Ovary (tissue), 10 donors: ENCODE measurements at places on chromosomes 11 and 22. TPM values are rescaled to one million over a fixed set of nuclear protein-coding genes. Genes with fewer than 3 reads are reported as not detected.

DNA sequence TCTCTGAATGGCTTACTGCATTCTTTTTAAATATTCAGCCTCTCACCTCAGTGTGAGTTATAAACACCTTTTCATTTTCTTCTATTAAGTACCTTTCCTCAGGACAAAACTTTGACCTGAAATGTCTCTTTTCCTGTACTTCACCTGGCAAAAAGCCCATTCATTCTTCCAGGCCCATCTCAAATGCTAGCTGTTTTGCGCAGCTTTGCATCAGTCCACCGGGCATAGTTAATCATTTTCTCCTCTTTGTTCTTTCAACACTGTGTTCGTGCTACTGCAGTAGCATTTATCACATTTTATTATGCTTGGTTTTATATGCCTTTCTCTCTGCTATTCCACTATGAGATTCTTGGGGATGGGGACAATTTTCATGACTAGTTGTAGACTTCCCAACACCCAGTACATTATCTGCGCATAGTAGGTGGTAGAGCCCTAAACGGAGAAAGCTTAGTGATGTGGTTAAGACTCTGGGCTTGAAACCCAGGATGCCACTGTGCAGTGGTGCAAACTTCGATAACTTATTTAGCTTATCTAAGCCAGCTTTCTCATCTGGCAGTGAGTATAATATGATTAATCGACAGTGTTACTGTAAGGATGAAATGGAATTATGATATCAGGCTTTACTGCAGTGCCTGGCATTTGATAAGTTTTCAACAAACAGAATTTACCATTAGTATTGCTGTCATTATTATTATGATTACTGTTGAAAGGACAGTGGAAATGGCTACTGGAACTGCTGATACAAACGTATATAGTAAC lies 695.7 kb downstream of the NELL1 start:
- DNase-seq = no peak

- DNase-seq = no peak
Observed at GRCh38 chr11:3613998-3614741, 27.6 kb downstream of the ART5 start.

DNA sequence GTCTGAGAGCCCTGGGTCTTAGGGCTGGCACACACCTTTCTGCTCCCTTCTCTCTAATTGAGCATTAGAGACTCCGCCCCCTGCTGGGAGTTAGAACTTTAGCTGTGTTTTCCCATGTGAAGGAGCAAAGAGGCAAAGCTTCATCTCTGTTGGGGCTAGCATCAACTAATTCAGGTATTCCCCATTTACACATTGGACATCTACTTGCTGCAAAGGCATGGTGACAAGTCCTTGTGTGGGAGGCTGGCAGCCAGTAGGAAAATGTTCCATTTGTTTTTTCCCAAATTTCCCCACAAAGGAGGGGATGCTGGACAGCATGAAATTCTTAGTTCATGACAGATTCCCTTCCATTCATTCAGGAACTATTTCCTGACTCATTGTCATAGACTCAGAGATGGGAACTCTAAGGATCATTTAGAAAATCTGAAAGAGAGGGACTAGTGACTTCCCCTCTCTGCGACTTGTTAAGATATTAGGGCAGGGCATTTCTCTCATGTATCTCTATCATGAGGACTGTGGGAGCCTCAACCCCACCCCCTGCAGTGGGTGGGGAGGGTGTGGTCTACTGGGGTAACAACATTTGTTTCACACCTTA lies 3.6 kb downstream of the CD44 start:
- no peak for DNase-seq

DNA sequence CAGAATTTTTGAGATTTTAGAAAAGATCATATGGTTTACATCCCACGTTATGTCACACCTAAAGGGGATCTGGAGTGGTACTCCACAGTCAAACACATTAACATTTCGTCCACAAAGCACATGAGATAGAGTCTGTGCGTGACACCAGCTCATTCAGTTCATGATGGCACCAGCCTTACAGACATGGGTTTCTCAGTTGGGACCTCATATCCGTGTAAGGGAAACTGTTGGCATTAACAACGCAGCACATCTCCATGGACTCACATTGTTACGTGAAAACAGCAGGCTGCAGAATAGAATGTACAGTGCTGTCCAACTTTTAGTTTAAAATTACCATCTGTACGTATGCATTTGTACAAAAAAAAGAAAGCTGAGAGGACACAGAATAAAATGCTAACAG lies 14.0 kb downstream of the RIC8A start:
- DNase-seq = no peak

- DNase-seq = no peak
Observed at GRCh38 chr11:47272706-47273105, 2.8 kb downstream of the MADD start.

- no peak for DNase-seq
Observed at GRCh38 chr11:19102521-19102900, 14.5 kb upstream of the ZDHHC13 start.

- no peak for DNase-seq
Observed at GRCh38 chr11:119759324-119759723, 30.3 kb upstream of the NECTIN1 start.

GRCh38 chr11:85652786-85653447 lies 5.2 kb downstream of the TMEM126A start:
- no peak for DNase-seq

DNA sequence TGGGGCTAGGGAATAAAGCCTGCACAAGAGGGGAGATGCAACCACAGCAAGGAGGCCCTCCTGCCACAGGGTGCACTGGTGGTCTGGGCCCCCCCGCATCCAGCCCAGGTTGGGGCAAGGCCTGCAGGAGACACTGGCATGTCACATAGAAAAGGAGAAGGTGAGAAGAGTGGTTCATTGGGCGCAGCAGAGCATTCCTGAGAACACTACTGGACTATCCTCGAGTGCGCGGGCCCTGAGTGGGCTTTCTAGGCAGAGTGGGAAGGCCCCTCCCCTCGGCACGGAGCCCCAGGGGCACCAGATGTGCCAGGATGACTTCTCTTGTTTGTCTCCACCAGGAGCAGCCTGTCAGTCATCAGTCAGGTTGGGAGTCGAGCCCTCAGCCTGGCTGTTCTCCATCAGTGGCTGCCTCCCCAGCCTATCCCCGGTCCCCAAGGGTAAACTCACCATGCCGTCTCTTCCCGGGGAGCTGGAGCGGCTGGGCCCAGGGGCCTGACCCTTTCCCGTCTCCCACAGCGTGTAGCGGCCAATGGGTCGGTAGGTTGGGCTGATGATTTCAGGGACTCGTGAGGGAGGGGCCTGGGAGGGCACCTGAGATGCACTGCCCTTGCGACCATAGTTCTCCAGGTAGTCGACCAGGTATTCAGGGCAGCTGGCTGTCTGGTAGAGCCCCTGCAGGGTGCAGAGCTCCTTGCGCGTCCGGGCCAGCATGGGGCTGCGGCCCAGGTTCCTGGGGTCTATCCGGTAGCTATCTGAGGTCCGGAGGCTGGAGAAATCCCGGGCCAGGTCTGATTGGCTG lies 9.0 kb downstream of the USP2 start:
- no peak for DNase-seq

DNA sequence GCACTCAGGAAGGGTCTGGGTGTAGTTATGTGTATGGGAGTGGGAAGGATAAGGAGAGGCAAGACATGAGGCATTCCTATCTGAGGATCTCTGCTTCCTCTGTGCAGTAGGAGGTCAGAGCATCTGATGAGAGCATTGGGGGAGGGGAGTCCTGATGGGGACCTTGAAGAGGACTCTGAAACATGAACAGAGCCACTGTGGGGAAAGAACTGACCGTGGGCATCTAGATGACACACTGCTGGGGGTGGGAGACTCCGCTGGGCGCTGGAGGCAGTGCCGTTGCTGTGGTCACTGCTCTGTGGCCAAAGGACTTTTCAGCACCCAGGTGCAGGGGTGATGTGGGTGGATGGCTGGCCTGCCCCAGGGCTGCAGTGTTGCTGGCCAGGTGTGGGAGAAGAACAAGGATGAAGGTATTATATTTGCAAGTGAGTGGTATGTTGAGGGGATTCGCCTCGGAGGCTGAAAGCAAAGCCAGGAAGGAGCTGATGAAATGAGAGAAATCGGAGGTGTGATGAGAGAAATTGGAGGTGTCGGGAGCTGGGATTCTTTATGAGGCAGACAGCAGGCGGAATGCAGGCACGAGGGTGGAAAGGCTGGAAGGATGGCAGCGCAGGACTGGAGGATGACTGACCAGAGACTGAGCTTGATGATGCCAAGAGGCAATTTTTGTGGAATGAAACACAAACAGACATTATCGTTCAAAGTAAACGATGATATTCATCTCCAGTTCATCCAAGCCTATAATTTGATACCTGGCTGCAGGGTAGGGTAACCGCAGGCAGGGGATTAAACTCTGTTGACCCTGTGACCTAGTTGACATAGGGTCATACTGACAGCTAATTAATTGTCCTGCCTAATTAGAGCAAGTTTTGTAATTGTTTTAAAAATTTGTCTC lies 19.4 kb upstream of the TMPRSS4 start:
- DNase-seq = no peak

DNA sequence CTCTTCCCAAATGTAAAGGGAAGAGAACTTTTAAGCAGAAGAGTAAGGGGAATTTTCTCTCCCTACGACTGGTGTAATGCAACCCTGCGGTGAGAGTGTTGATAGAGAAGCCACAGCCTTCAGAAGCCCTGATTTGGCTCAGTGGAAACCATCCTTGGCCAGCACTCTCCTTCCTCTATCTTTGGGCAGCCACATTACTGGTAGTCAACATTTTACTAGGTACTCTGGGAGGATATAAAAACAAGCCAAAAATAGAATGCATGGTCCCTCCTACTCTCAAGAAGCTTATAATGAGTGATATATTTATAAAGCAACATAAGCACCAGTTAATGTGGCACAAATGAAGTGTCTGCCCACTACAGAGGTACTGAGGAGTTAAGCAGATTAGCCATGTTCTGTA lies 201.8 kb upstream of the NCAM1 start:
- no peak for DNase-seq

Gene USH1C
- 1.2 TPM for polyA plus RNA-seq

Gene ADAMTS8
- 0.51 TPM for polyA plus RNA-seq

Gene RPS6KB2
- 38.2 TPM for polyA plus RNA-seq

Gene SLC5A1
- polyA plus RNA-seq = not detected

Gene MRGPRX2
- polyA plus RNA-seq = not detected

Gene FXYD6
- 256 TPM for polyA plus RNA-seq

Gene SCGB1D2
- 0.53 TPM for polyA plus RNA-seq
